ENCODE measurements at places on chromosomes 4 and X.
A peak's percentile ranks its signal among the peaks of the same experiment; 100 is the strongest.

DNA sequence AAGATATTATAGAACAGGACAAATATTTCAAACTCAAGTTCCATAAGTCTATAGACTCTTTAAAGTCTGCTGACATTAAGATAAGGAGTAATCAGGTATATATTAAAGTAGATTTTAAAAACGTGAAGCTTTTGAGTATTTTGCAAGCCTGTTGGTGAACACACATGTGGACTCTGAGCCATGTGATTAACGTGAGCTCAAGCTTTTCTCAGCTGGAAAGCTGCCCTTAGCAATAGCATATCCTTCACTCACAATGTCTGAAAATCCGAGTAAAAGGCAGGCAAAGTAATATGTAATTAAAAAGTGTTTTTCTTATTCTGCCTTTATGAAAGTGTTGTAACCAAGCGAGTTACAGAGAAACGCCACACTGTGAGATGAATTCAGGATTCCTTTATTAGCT is 140.5 kb upstream of the AADAT start:
- DNase-seq, result no peak

- no peak for DNase-seq
These were observed 32.6 kb downstream of the RELL1 start for GRCh38 chr4:37653601-37654000.

DNA sequence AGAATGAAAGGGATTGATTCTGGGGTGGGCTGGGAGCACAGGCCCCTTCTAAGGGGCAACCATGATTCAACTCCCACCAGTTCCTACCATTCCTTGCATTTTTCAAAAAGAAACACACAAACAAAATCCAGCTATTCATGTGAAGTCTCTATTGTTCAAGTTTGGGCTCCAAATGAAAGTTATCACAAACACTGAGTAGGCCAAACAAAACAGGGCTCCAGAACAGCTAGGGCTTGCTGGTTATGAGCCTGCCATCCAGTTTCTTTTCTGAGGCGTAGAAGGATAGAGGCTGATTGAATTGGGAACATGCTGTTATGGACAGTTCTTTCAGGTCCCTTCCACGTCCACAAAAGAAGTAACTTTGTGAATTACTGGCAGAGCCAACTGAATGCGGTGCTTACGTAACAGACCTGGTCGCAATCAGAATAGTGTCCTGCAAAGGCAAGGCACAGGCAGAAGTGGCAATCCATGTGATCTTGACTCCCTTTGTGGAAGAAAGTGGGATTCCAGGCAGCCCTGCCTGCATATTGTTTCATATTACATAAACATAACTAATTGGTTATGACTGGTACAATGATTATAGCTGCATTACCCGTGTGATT is 244.5 kb downstream of the SCFD2 start:
- DNase-seq, result no peak

GRCh38 chr4:52876069-52876468 is 14.0 kb downstream of the RASL11B start:
- DNase-seq, result no peak

DNA sequence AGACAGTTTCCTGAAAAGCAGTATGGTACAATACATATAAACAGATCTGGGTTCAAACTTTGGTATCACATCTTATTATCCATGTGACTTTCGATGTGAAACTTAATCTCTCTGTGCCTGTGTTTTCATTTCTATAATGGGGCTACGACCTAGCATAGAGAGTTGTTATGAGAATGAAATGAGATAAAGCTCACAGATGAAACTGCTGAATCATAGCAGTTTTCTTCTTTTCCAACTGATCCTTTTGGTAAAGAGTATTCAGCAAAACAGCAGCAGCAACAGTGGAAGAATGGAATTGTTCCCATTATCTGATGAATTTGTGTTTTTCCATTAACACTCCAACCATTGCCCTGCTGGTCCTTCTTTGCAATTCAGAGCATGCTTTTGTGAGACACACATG is 16.3 kb downstream of the AMBN start:
- no peak for DNase-seq

DNA sequence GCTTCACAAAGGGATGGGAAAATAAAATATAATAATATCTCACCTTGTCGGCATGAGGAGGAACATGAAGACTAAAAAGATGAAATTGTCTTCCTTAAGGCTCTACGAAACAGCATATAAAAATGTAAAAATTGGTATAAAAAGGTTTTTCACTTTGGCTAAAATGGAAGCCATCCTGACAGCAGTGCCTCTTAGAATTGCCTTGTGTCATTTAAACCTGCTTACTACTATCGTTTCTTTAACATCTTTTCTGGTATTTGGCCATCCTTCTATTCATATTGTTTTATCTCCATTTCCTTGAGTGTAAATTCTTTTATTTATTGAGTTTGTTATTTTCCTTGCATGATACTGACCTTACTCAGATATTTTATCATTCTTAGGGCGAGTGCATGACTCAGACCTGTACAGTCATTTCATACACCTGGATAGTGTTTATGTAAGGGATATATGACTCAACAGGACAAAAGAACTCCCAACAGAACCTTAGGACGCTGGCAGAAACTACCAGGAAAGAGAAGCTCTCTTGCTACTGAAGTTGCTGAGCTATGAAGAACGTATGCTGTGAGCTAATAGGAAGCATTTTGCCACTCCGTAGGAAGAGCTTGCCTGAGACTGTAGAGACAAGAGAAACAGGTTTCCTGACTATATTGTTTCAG is 5.8 kb upstream of the CDKN2AIP start:
- no peak for DNase-seq

GRCh38 chr4:114349543-114350175 is 248.9 kb upstream of the UGT8 start:
- no peak for DNase-seq

DNA sequence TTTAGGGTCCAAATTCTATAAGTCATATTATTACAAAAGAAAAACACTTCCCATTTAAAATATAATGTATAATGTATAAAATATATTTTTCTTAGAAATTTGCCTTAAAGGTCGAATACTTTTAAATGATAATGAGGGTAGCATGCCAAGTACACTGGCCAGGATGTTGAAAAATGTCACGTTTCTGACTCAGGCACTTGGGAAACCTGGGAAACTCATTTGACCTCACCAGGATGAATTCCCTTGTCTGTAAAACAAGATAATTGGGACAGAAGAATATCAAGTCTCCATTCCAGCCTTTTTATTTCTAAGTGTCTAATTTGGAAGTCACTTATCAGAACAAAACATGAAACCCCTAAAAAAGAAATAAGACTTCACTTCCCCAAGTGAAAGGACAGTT is 3.4 kb upstream of the SLC39A8 start:
- no peak for DNase-seq

DNA sequence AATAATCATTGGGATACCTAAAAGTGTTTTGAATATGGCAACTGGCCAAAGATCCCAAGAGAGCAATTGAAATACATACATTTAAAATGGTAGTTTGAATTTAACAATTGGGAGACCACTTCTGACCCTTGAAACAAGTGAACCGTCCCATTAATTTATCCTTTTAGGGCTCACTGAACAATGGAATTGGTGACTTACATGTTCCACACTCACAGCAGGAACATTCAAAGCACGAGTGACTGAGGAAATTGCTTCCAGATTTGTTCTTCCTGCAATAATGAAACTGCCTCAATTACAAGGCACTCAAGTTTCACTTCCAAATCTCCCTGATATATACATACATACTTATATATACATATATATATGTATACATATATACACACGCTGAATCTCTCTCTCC is 20.6 kb downstream of the SLC39A8 start:
- DNase-seq, result no peak

GRCh38 chrX:12789976-12790375 is 1.2 kb upstream of the PRPS2 start:
- no peak for DNase-seq

GRCh38 chr4:38193236-38193863 is 233.2 kb downstream of the PTTG2 start:
- DNase-seq, result no peak

- DNase-seq, result no peak
These were observed 47.8 kb downstream of the COMMD8 start for GRCh38 chr4:47415719-47416118.

GRCh38 chrX:155334486-155335336 is at the start of gene CLIC2:
Gene CLIC2 (minus strand): TSS chrX:155334614. CDS start chrX:155334427, 187 bp downstream.
- DNase-seq, result peak; percentile 0

GRCh38 chr4:134073711-134074110 is 127.9 kb downstream of the PABPC4L start:
- no peak for DNase-seq

GRCh38 chr4:87849612-87850011 is 16.8 kb downstream of the MEPE start:
- no peak for DNase-seq

DNA sequence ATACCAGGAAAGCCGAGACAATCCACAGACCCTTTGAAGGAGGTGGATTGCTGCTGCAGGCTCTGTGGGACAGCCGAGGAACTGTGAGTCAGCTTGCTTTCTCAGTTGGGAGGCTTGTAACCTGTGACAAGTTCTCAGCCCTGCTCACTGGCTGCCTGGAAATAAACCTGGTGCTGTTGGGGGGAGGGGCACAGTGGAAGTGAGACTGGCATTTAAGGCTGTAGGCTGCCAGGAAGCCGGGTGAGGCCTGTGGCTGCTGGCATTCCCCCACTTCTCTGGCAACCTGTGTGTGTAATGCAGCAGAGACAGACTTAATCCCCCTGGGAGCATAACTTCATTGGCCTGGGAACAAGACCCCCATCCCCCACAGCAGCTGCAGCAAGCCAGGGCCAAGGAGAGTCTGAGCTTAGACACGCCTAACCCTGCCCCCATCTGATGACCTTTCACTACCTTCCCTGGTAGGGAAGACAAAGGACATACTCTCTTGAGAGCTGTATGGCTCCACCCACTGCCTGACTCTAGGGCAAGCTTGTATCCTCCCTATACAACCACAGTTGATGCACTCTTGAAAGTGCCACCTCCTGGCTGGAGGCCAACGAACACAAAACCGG is 64.1 kb downstream of the ALPK1 start:
- DNase-seq, result no peak

- DNase-seq, result no peak
These were observed 25.1 kb downstream of the SETD7 start for GRCh38 chr4:139530833-139531427.

DNA sequence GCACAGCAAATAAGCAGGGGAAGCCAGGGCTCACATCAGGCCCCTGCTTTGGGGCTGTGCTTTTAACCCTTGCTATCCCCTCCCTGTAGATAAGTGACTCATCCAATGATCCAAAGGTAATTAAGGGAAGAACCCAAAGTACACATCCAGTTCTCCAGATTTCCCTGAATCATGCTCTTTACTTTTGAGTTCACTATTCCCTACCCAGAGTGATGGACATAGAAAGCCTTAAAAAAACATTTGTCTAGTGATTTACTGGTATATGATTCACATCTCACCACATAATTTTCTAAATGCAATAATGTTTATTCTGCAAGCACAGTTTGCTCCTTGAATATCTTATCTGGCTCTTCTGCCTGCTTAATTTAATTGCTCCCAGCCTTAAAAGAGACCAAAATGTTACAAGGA is 136.2 kb downstream of the PPP3CA start:
- peak; percentile 15 for DNase-seq

DNA sequence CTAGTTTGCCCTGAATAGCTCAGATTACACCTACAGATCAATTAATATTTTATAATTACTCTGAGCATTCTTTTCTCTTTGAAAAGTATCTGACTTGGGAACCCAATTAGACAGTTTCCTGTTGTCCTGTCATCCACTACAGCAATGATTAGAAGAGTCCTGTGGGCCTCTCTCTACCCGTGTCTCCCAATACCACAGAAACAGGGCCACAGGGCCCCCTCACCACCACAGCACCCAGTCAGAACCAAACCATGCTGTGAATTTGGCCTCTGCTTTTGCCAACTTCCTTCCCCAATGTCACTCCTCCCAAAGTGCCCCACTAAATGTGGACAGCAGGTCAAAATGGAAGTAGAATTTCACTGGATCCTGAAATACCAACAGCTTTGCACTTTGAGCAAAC is 10.3 kb downstream of the USP46 start:
- DNase-seq, result no peak

Data from NCI-H2081 treated with DMSO at 0.1 percent for 48 hours (cell line).